ACHN (cell line): ENCODE measurements at places on chromosomes 6 and 20.

- DNase-seq, result no peak
These were observed 118.8 kb upstream of the ARID1B start for GRCh38 chr6:156658186-156658965.

DNA sequence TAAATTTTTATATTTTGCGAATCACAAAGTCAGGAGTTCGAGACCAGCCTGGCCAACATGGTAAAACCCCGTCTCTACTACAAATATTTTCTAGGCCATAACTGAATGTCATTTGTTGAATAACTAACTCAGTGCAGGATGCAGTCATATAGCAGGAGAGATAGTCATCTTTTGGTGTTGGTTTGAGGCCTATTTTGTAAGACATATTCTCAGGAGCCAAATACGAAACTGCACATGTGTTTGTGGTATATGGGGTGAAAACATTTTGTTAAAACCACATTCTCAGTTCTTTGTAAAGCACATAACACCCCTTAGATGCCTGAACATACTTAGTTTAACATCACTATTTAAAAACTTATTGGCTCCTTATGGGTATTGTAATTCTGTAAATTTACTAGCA, 4.7 kb upstream of the ENPP5 start:
- no peak for DNase-seq

DNA sequence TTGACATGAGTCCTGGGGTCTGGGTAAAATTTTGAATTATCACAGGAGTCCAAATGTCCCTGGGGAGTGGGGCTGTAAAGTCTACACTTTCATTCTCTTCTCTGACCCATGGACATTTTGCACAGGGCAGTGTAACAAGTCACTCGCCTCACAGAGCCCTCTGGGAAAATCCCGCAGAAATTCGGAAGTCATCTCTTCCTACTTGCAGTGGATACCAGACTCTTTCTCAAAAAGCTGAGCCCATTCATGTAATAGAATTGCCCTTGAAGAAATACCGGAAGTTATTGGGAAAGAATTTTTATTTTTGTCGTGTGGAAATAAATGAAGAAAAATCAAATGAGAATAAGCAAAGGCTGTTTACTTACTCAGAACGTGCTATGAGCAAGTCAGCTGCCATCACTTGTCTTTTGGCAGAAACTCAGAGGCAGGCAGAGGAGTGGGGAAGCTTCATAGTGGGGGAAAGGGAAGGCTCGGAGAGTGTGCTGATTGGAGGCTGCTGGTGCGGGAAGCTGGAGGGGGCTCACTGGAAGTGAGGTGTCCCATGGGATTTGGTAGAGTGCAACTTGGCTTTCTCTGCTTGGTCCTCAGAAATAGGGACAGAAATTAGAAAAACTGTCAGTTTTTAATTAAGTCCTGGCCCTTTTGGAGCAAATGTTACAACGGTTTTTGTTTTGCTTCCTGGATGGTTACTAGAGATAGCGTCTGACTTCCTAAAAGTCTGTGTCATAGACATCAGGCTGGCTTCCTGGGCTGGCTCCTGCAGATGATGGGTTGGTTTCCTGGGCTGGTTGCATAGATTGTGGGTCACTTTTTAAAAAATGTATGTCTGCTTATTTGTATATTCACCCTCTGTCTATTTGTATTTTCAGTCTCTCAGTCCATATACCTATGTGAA, 79.8 kb upstream of the EEF1E1 start:
- no peak for DNase-seq

DNA sequence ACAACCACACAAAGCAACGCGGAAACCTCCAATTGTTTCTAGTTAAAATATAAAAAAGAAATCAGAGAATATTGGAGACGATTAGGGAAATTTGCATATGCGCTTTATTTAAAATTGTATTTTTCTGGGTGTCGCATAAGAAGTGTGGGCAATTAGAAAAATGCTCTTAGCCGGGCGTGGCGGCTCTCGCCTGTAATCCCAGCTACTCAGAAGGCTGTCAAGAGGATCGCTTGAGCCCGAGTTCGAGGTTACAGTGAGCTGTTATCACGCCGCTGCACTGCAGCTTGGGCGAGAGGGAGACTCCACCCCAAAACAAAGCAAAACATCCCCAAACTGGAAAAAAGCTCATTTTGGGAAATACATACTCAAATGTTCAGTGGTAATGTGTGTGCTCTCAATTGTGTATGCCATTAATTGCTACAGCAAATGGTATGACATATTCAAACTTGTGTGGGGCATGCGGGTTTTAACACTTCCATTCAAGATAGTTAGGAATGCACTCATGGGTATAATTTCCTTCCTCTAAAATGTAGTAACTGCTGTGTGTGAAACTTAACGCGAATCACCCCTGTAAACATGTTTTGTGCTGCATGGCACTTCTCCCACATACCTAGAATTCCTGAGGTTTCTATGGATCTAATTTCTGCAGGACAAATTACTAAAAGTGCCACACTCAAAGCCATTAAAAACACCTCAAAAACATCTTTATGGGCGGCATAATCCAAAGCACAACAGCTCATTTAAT, 54.7 kb upstream of the HFE start:
- peak; percentile 65 for DNase-seq

DNA sequence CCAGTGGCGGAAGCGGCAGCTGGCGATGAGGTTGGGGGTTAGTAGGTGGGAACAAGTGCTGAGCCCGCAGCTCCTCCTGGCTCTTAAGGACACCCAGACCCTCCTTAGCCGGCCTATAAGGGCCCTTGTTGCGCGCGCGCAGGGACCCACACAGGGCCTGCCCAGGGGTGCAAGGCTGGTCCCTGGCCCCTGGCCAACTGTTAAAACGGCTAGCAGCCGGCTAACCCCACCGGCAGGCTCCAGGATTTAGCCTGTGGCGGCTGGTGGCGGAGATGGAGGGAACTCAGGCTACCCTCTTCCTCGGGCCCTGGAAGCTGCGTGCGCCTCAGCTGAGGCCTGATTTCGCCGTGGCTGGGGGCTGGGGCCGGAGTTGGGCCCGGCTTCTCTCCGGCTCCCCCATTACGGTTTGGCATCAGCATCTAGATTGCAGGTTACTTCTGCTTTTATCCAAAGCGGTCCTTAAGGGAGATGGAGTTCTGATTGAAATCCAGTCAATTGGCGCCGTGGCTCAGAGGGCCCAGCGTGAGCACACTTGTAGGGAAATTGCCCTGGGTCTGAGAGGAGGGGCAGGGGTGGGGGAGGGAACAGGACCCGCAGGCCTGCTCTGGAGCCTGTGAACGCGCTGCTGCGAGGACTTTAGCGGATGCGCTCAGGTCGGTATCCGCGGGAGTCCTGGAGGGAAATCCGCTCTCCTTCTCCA, 36.9 kb upstream of the CCDC167 start:
- no peak for DNase-seq
